ENCODE measurements at places on chromosomes 1 and 21. TPM values are rescaled to one million over a fixed set of nuclear protein-coding genes. Genes with fewer than 3 reads are reported as not detected.

GRCh38 chr1:2124446-2125198 lies 70.0 kb downstream of the FAAP20 start:
- no peak for DNase-seq

The TMEM82 gene
- not detected for total RNA-seq

DNA sequence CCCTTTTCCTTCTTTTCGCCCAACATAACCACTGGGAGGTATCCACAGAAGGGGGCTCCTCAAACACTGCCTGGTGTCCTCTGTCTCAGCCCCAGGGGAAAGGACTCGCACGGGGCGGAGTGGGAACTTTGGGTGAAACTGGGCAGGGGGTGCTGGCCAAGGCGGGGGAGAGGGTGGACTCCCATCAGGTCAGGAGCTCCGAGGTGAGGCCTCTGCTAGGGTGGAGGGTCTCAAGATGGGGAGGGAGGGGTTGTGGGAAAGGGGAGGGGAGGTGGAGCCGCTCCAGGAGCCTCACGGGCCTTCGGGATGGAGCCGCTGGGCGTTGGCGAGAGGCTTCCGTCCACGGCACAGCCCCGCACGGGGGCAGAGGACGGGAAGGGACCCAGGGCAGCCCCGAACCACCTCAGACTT lies 43.2 kb upstream of the POFUT2 start:
- DNase-seq: no peak

DNA sequence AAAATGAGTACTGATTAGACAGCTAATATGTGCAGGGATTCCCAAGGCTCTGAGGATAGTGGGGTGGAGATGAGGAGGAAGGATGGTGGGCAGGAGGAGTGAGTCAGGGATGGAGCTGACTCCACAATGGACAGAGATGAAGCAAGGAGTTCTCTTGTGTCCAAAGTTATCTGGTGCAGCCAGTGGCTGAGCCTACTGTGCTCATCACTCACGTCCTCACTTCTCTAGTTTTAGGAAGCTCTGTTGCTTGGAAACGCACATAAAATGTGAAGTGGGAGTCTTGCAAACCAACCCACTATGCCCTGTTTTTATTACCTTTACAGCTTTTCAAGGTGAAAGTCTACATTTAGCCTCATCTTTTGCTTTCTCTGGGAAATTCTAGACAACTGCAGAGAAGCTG lies 36.5 kb upstream of the SAMD13 start:
- DNase-seq: no peak

- DNase-seq: no peak
Measured at GRCh38 chr1:19074361-19074901, 118.0 kb upstream of the IFFO2 start.

GRCh38 chr1:156102633-156103511 lies 11.6 kb upstream of the LMNA start:
- peak; percentile 51 for DNase-seq

DNA sequence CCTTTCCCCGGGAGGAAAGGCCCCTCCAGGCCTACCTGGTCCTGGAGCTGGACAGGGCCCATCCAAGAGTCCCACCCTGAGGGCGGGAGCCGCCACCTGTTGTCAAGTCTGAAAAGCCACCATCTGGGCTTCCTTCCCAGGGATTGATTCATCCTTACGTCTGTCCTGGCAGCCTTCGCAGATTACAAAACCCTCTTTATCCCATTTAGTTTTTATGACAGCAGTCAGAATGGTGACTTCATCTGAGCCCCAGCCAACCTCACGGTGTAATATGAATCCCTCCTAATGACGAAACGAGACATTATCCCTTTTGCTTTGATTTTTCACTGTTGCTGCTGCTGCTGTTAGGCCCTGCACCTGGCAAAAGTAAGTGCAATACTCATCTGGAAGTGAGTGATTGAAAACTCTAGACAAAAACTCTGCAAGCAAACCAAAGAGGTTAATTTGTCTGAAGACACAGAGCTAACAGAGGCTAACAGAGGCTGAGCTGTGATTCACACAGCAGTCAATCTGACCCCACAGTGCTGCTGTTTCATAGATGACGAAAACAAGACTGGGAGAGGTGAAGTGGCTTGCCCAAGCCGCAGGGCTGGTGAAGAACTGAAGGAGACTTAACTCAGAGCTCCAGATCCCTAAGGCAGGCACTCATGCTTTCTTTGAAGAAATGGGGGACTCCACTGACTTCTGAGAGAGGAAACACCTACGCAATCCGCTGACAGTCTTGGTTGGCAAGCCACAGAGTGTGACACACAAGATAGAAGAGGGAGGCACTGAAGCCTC lies 30.0 kb upstream of the S100A7 start:
- DNase-seq: peak; percentile 96

DNA sequence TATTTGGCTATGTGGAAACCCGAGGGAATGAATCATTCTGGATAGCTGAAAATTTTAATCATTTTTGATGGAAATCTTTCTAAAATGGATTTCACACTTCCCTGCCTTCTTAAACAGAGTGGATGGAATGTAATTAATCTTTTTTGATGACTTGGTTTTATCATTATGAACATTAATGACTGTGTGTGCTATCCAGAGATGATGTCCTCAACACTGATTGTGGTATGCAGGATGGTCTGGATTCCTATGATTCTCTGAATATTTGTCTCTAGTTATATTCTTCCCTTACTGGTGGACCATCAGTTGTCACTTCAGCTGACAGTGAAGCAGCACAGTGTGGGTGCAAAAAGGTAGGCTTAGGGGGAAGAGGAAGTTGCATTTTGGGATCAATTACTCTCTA lies 513.5 kb downstream of the LMO4 start:
- peak; percentile 12 for DNase-seq

- DNase-seq: no peak
Measured at GRCh38 chr1:52400131-52400530, 4.1 kb downstream of the ORC1 start.

The HSD3B2 gene
- not detected for total RNA-seq

GRCh38 chr1:67097305-67097704 lies 37.5 kb downstream of the C1orf141 start:
- DNase-seq: no peak

The FALEC gene
- 1.0 TPM for total RNA-seq

The SPTA1 gene
- 0.17 TPM for total RNA-seq

DNA sequence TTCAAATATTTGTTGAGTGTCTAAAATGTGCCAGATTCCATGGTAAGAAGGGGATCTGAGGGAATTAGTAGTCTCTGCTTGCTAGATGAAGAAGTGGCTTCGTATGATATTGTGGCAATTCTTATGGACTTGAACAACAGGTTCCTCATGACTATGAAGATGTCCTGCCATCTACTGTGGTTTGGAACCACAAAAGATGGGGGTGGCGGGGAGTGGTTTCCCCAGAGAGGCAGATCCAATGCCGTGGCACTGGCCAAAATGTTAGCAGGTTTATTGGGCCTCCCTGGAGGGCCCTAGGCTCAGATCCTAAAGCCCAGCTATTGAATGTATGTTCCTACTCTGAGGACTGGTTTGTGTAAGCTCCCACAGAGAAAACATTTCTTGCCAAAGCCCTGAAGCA lies 120.8 kb downstream of the RGS2 start:
- no peak for DNase-seq

DNA sequence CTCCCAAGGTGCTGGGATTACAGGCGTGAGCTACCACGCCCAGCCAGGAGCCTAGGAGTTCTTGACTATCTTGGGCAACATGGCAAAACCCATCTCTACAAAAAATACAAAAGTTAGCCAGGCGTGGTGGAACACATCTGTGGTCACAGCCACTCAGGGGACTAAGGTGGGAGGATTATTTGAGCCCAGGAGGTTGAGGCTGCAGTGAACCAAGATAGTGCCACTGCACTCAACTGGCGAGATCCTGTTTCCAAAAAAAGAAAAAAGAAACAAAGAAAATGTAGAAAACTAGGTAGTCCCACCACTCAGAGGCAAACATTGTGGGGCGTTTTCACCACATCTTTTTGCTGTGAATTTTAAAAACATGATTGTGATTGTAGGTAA lies 141.3 kb downstream of the ZZZ3 start:
- DNase-seq: no peak

- no peak for DNase-seq
Measured at GRCh38 chr1:3767328-3767925, 5.1 kb upstream of the SMIM1 start.

The KANK4 gene
- not detected for total RNA-seq

DNA sequence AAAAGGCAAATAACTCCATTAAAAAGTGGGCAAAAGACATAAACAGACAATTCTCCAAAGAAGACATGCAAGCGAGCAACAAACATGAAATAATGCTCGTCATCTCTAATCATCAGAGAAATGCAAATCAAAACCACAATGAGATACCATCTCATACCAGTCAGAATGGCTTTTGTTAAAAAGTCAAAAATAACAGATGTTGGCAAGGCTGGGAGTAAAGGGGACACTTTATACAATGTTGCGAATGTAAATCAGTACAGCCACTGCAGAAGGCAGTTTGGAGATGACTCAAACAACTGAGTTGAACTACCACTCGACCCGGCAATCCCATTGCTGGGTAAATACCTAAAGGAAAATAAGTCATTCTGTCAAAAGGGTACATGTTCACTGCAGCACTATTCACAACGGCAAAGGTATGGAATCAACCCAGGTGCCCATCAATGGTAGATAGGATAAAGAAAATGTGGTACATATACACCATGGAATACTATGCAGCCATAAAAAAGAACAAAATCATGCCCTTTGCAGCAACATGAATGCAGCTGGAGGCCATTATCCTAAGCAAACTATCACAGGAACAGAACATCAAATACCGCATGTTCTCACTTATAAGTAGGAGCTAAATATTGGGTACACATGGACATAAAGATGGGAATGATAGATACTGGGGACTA lies 25.9 kb downstream of the TSPAN2 start:
- no peak for DNase-seq

The SMIM12 gene
- total RNA-seq: 18.2 TPM
